ENCODE measurements at places on chromosomes 6 and 20. TPM values are rescaled to one million over a fixed set of nuclear protein-coding genes. Genes with fewer than 3 reads are reported as not detected.

The GINM1 gene
- 16.6 TPM for total RNA-seq

The BEND6 gene
- total RNA-seq = 0.11 TPM

The CLDN20 gene
- not detected for total RNA-seq

The OR2H1 gene
- not detected for total RNA-seq

GRCh38 chr6:24568683-24569082 lies 73.9 kb downstream of the ALDH5A1 start:
- no peak overlapping the region for H3K4me3 ChIP-seq
- H3K27ac ChIP-seq = no peak overlapping the region
- H3K36me3 ChIP-seq = no peaks in the 10 kb centered on the region
- DNase-seq = no peak
- peaks cover 8% of the 10 kb centered on the region for H3K27me3 ChIP-seq

GRCh38 chr6:108526739-108527174 lies 34.0 kb upstream of the FOXO3 start:
- no peaks in the 10 kb centered on the region for H3K4me1 ChIP-seq
- DNase-seq = no peak
- H3K27me3 ChIP-seq = no peaks in the 10 kb centered on the region
- no peak overlapping the region for H3K4me3 ChIP-seq
- H3K27ac ChIP-seq = no peak overlapping the region
- H3K36me3 ChIP-seq = no peaks in the 10 kb centered on the region

GRCh38 chr6:119961450-119961849 lies 611.9 kb upstream of the MAN1A1 start:
- no peaks in the 10 kb centered on the region for H3K36me3 ChIP-seq
- no peaks in the 10 kb centered on the region for H3K4me1 ChIP-seq
- no peaks in the 10 kb centered on the region for H3K27me3 ChIP-seq
- no peak for DNase-seq
- no peak overlapping the region for H3K4me3 ChIP-seq

GRCh38 chr20:58667975-58668374 lies 16.9 kb downstream of the STX16 start:
- H3K4me3 ChIP-seq = no peak overlapping the region
- peaks cover 4% of the 10 kb centered on the region for H3K4me1 ChIP-seq
- no peak overlapping the region for H3K27ac ChIP-seq
- H3K36me3 ChIP-seq = peaks cover 14% of the 10 kb centered on the region
- H3K27me3 ChIP-seq = no peaks in the 10 kb centered on the region

GRCh38 chr6:109580519-109580918 lies 97.5 kb upstream of the ZBTB24 start:
- no peak overlapping the region for H3K27ac ChIP-seq
- H3K4me3 ChIP-seq = no peak overlapping the region
- H3K36me3 ChIP-seq = peaks cover 9% of the 10 kb centered on the region
- no peak for DNase-seq
- no peaks in the 10 kb centered on the region for H3K4me1 ChIP-seq

DNA sequence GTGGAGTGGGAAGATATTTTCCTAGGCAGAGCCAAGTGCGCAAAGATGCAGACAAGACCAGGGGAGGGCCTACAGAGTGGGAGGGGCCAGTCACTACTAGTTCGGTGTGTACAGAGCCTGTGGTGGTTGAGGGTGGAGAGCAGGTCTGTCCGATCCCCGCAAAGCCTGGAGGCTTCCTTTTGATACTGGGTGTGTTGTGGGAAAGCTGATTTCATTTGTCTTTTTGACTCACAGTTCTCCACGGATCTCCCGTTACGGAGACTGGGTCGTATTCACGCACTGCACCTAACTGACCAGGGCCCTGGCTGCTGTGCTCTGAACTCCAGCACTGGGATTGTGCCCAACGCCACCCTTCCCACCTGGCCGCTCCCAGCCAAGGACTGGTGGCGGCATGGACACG lies 1.4 kb upstream of the TIAM2 start:
- H3K4me1 ChIP-seq = peaks cover 4% of the 10 kb centered on the region
- peaks cover 13% of the 10 kb centered on the region for H3K27me3 ChIP-seq
- DNase-seq = no peak
- H3K27ac ChIP-seq = no peak overlapping the region
- no peaks in the 10 kb centered on the region for H3K36me3 ChIP-seq
- H3K4me3 ChIP-seq = peak overlapping the region; percentile 20

DNA sequence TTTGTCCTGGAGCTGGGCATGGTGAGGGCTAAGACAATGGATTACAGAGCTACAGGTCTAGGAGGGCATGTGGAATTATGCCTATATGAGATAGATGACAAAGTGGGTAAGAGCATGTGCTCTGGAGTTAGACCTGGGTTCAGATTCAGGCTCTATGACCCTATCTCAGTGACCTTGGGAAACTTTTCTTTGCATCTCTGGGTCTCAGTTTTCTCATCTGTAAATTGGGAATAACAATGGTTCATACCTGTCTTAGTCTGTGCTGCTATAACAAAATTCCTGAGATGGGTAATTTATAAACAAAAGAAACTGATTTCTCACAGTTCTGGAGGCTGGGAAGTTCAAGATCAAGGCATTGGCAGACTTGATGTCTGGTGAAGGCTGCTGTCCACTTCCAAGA lies 30.3 kb downstream of the PPARD start:
- H3K36me3 ChIP-seq = peaks cover 5% of the 10 kb centered on the region
- H3K4me1 ChIP-seq = peaks cover 55% of the 10 kb centered on the region
- H3K27me3 ChIP-seq = no peaks in the 10 kb centered on the region
